ENCODE measurements at places on chromosomes 7 and 10. TPM values are rescaled to one million over a fixed set of nuclear protein-coding genes. Genes with fewer than 3 reads are reported as not detected.

The GIMAP6 gene
- total RNA-seq, result 0.15 TPM

The BPGM gene
- total RNA-seq, result 45.8 TPM

The CYP26C1 gene
- total RNA-seq, result 0.65 TPM

The ETV1 gene
- total RNA-seq, result 2.3 TPM

The OGDHL gene
- 58.5 TPM for total RNA-seq

The UNCX gene
- total RNA-seq, result not detected

The ARL3 gene
- 9.7 TPM for total RNA-seq

The MUC3A gene
- total RNA-seq, result 0.75 TPM

The ATG9B gene
- total RNA-seq, result not detected

The CCDC172 gene
- total RNA-seq, result not detected

The CYP2C19 gene
- total RNA-seq, result not detected

The SEMA3A gene
- 7.1 TPM for total RNA-seq

The HTR5A gene
- total RNA-seq, result not detected

The HPSE2 gene
- not detected for total RNA-seq

The RNF32 gene
- total RNA-seq, result 1.3 TPM

The MKX gene
- total RNA-seq, result not detected

The STEAP2 gene
- 7.1 TPM for total RNA-seq

The TRIL gene
- 0.94 TPM for total RNA-seq

The TAS2R5 gene
- total RNA-seq, result 1.8 TPM

The MALRD1 gene
- not detected for total RNA-seq

The GFRA1 gene
- 112 TPM for total RNA-seq

The LYZL1 gene
- total RNA-seq, result not detected

The SFTPA2 gene
- not detected for total RNA-seq

The VSTM4 gene
- 0.35 TPM for total RNA-seq

The ZNF488 gene
- 0.25 TPM for total RNA-seq

The CLCN1 gene
- not detected for total RNA-seq

The KLF14 gene
- total RNA-seq, result 0.05 TPM

The ANXA8L1 gene
- not detected for total RNA-seq

The H2BK1 gene
- total RNA-seq, result not detected

The PNLIPRP3 gene
- total RNA-seq, result not detected

The MXI1 gene
- 18.4 TPM for total RNA-seq

The IRF5 gene
- 7.7 TPM for total RNA-seq

The FAM13C gene
- total RNA-seq, result not detected

Measured in renal cortical epithelial cell (primary cell).